ENCODE measurements at places on chromosomes 1 and 21.

- no peak for DNase-seq
Measured at GRCh38 chr1:156748670-156749418, 2.6 kb downstream of the HDGF start.

- DNase-seq, result no peak
Measured at GRCh38 chr1:196105901-196106300, 502.3 kb downstream of the KCNT2 start.

DNA sequence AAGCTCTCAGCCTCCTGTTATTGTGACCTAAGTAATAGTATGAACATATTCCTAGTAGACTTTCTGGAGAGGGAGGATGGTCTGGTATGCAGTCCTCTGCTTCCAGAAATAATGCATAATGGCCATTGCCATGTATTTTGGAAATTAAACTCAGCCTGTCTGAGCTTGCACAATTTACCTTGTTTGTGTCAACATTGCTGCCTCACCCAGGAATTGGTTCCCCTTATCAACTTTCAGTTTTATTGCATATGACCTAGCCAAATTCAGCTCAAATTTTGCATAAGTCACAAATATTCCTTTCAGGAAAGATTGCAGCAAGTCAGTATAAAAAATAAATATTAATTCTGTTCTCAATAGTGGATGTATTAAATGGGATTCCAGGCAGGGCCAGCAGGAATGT lies 101.9 kb upstream of the SLC5A9 start:
- no peak for DNase-seq

DNA sequence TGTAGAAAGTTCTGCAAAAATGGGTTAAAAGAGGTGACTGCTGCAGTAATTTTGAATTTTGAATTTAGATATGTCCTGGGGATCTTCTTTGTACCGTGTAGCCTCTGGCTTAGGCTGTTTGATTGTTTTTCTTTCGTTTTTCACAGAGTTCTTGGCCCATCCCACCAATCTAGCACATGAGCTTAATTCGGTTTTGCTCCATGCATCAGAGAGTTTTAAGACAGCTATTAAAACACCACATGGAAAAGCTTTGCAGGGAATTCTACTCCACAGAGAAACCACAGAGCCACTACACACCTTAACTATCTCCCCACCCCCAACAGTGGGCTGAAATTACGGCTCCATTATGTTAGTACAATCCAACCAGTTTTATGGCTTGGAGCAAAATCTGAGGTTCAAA lies 25.5 kb downstream of the SPAG17 start:
- no peak for DNase-seq

- no peak for DNase-seq
Measured at GRCh38 chr1:218785928-218786327, 387.8 kb upstream of the LYPLAL1 start.

DNA sequence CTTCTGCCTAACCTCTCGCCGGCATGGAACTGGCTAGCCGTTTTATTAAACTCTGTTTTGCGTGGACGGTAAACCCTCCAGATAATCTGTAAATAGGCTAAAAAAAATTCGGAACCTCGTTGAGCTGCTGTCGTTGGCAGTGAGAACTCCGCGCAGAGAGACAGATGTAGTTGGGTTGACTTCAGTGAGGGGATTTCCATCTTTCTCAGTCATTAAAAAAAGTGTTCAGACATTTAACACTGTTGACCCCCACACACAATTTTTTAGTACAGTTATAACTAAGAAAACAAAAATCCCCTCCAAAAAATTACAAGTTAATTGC lies 464 bp downstream of the PARK7 start:
- no peak for DNase-seq

GRCh38 chr1:185566995-185567394 lies 167.2 kb upstream of the HMCN1 start:
- DNase-seq, result no peak

DNA sequence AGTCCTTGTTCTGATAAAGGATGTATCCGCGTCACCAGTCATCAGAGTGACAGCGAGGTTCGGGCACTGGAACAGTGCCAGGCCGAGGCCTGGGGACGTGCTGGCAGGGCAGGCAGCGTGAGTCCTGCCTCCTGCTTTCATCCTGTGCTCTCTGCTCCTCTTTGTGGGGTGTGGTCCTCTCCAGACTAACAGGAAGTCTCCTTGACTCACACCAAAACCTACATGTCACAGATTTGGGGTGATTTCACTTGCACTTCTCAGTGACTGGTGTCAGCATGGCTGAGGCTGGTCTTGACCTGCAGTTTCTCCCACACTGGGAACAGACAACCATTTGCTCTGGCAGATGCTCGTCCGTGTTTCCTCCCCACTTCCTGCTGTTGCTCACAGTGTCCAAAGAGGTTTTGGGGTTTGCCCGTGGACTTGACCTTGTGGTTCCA lies 8.8 kb upstream of the NLRP3 start:
- DNase-seq, result no peak

- no peak for DNase-seq
Measured at GRCh38 chr1:156504438-156504813, 3.9 kb upstream of the MEF2D start.

DNA sequence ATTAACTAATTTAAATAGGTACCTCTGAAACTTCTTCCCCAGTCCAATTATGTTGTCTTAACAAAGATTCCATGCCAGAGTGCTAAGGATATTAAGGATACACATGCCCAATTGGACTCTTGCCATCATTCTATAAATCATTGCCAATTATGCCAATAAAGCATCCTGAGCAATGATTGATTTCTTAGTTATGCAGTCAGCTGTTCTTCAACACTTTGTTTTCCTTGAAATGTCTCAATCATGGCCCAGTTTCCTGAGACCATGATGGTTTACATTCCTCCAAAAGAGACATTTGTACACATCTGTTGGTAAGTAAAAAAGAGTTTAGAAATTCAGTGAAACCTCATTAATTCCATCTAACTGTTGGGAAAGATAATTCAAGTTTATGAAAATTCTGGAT lies 180.4 kb upstream of the PKN2 start:
- DNase-seq, result no peak

- no peak for DNase-seq
Measured at GRCh38 chr1:6473974-6474814, 8.2 kb upstream of the TNFRSF25 start.

DNA sequence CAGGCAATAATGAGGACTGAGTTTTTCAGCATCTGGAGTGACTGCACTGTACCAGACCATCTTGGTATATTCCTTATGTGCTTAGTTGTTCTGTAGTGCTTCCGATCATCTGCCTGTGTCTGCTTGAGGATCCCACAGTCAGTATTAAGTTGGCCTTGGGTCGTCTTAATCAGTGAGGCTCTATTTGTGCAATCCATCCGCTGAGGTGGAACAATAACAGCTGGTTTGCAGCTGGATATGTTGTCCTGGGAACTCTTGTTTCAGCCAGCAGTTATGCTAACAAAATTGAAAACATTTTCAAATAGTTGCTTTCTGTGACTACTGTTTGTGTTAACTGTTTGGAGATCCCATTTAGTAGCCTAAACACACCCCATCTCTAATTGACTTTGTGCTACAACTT lies 73.7 kb downstream of the LAMC1 start:
- no peak for DNase-seq
